ENCODE measurements at places on chromosomes 11 and 22. TPM values are rescaled to one million over a fixed set of nuclear protein-coding genes. Genes with fewer than 3 reads are reported as not detected.

Gene DLG2
- total RNA-seq = 0.13 TPM

Gene RAB38
- total RNA-seq = 2.4 TPM

Gene GATD1
- 32.4 TPM for total RNA-seq

Gene FGF3
- total RNA-seq = not detected

- no peak for DNase-seq
Measured at GRCh38 chr11:128515086-128515485, 72.3 kb downstream of the ETS1 start.

DNA sequence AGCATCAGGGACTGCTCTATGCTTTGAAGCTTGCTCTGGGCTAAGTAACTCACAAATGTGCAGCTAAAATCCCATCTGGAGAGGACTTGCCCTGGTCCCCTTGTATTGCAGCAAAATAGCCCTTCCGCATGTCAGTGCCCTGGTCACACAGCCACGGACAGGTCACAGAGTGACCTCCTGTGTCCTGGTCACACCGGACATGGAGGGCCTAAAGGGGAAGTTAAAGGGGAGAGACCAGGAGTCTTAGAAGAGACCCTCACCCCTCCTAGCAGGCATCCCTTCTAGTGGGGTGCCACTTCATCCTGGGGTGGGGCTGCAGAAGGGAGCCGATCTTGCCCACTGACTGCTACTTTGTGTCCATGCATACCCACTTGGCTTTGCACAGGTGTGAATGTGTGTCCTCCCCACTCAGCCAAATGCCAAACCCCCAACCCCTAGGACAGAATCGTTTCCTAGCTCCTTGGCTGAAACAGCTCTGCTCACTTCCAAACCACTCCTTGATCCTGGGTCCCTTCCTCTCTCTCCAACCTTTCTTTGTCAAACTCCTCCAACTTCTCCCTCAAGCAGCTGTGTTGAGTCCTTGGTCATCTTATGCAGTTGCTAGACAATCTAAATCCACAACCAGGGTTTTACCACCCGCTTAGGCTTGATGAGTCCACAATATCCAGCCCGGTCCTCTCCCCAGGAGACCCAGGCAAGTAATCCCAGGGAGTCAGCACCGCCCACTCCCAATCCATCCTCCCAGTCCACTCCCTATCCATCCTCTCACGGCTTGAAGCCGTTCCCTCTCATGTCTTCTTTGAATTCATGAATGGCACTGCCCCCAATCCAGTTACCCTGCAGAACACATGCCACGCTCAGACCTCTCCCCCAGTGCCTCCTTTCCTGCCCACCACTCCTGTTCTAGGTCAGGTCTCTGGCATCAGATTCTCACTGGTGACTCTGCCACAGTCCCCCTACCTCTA, 3.3 kb upstream of the FXYD6 start:
- no peak for DNase-seq

All from dermis microvascular lymphatic vessel endothelial cell (primary cell).